Eye (tissue), 1 donor: ENCODE measurements at places on chromosomes 2 and 18.

- DNase-seq: no peak
These were observed 130.6 kb upstream of the CBLN2 start for GRCh38 chr18:72674710-72675109.

DNA sequence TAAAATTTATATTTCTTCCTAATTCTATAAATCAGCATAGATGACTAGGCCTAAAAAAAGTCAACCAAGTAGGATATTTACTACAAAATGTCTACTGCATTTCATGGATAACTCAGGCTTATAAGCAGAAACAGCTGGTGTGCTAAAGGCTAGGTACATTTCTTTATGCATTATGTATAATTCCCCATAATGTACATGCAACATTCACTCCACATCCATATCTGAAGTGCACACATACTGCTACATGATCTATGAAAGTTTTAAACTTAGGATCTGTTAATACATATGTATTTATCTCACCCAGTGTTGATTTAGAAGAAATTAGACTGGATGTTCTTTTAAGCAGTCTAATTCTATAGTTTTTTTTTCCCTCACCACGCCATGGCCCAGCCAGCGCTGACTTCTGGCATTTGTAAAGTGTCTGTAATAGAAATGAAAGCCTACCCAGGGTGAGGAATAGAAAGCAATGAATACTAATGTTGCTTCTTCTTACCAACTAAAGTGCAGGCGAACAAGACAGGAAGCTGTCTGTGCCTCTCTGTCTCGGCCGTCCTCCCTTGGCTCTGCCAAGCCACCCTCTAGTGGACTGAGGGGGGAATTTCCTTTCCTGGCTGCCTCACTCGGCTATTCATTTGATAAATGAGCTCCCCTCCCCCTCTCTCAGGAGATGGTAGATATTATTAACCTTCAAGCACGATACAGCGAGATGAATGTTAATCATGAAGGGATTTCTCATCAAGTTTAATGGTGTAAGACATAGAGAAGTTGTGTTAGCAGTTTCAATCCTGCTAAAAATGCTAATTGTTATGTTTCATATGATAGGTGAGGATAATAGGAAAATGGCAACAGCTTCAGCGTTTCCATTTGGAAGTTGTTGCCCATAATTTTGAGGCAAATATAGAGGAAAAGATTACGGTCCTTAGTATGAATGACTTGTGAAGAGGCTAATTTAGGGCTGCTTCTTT is 384.5 kb downstream of the MTX2 start:
- DNase-seq: peak; percentile 84

DNA sequence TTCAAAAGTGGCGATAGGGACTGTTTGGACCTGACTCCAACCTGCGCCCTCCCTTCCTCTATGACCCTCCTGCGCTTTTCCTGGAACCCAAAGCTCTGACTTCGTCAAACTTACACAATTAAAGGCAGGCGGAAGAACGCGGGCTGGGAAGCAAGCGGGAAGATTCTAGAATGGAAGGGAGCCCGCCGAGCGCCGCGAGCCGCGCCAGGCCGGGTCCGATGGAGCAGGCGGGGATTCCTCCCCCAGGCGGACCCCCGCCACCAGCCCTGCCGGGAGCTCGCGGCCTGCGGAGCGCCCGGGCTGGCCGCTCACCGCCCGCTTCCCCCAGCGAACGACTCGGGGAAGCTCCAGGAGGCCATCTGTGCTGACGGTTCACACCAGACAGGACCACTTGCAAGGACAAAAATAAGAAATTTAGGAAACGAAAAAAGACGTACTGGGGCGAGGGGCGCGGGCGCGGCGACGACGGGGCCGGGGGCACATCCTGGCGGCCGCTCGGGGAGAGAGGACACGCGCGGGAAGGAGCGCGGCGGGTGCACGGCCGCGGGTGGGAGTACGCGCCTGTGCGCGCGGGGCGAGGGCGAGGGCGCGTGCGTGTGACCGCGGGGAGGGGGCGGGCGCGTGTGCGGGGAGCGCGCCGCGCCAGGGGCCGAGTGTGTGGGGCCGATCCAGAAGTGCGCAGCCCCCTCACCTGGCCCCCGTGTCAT is 1.1 kb upstream of the SALL3 start:
- DNase-seq: peak; percentile 61

- no peak for DNase-seq
These were observed 476.0 kb downstream of the EIPR1 start for GRCh38 chr2:2901384-2902345.

DNA sequence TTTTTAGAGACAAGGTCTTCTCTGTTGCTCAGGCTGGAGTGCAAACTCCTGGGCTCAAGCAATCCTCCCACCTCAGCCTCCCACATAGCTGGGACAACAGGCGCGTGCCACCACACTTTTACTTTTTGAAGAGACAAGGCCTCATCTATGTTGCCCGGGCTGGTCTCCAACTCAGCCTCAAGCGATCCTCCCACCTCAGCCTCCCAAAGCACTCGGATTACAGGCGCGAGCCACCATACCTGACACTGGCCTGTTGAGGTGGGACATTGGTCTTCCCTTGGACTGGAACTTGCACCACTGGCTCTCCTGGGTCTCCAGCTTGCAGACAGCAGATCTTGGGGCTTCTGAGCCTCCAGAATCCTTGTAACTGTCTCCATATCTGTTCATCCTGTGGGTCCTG is 75.6 kb downstream of the NDUFA10 start:
- no peak for DNase-seq

- DNase-seq: no peak
These were observed 36.0 kb downstream of the LBH start for GRCh38 chr2:30267161-30267975.

GRCh38 chr2:152490686-152491455 is 155.9 kb downstream of the FMNL2 start:
- DNase-seq: no peak

- DNase-seq: no peak
These were observed 5.4 kb downstream of the TGFBRAP1 start for GRCh38 chr2:105324101-105324500.

GRCh38 chr18:26746398-26746797 is 119.1 kb downstream of the AQP4 start:
- peak; percentile 77 for DNase-seq

DNA sequence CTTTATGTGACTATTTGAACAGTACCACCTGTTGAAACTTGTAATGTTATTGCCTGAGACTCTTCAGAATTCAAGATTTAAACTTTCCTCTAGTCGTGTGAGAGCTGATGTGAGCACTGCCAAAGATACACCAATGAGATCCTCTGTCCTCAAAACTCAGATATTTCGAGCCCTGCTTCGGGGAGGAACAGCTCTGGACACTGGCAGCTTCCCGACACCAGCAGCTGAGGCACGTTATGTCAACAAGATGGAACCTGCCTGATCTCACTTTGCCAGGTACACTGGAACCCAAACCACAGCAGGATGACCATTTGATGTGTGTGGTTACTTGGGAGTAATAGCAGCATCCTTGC is 319.9 kb upstream of the RBMS1 start:
- DNase-seq: no peak

GRCh38 chr2:240451108-240451611 is 15.7 kb downstream of the GPC1 start:
- DNase-seq: no peak
